ENCODE measurements at places on chromosomes 5 and 9.

GRCh38 chr9:13960011-13960765, 353.8 kb downstream of the NFIB start:
- no peak for DNase-seq

DNA sequence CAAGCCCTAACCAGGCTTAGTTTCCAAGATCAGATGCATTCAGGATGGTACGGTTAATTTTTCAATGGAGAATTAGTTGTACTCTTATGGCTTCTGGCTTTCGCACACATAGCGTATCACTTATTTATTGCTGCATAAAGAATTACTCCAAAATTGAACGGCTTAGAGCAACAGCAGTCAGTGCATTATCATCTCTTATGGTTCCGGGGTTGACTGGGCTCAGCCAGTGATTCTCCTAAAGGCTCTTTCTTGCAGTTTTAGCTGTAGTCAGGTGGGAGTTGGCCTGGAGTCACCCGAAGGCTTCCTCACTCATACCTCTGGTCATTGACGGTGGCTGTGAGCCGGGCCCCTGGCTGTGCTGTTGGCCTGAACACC, 595 bp upstream of the GRHPR start:
- DNase-seq: no peak

GRCh38 chr5:107373549-107374263, 297.0 kb downstream of the EFNA5 start:
- no peak for DNase-seq

DNA sequence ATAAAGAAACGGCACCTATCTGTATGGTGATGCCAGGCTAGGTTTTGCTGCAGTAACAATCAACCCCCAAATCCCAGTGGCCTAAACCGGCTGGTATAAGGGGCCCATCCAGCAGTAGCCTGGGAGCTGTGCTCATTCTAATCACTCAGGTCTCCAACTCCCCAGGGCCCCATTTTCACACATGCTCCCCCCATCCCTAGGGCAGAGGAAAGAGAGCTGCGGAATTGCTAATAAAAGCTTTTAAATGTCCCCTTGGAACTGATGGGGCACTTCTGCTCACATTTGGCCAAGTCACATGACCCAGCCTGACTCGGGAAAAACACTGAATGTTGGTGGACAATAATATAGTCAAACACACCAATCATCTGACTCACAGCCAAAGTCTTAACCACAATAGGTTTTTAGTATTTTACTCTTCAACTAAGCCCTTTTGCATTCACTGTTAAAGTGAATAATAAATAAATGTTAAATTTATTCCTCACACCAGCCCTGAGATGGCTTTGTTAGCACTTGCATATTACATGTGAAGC, 1.6 kb downstream of the FBLL1 start:
- no peak for DNase-seq

- DNase-seq: no peak
These were observed 90.2 kb upstream of the CCDC112 start for GRCh38 chr5:115386657-115387056.

GRCh38 chr5:173697931-173698579, 81.6 kb upstream of the BOD1 start:
- no peak for DNase-seq

DNA sequence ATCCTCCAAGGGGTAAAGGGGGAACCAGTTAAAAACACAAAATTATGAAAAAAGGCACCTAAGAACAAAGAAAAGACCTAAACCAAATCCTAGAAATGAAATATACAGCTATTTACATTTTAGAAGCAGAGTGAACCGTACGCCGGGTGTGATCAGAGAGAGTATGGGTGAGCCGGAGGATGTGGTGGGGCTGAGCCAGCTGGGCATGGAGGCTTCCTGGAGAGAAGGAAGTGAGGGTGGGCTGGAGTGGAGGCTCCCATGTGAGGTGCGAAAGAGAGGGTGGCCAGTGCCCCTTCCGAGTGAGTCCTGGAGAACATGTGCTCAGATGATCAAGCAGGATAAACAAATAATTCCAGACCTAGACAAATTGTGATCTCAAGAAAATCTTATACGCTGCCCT, 111.6 kb downstream of the CACNA1B start:
- no peak for DNase-seq

GRCh38 chr9:112012026-112012902, 115.7 kb downstream of the UGCG start:
- peak; percentile 14 for DNase-seq
